ENCODE measurements at places on chromosomes 16 and 17. TPM values are rescaled to one million over a fixed set of nuclear protein-coding genes. Genes with fewer than 3 reads are reported as not detected.

Gene CLEC3A
- total RNA-seq: not detected

Gene SLC5A11
- 0.66 TPM for total RNA-seq

Gene NRN1L
- total RNA-seq: not detected

Gene TP53TG3
- total RNA-seq: 0.57 TPM

Gene CAPNS2
- total RNA-seq: not detected

Gene ETV4
- total RNA-seq: 51.3 TPM

Gene APRT
- total RNA-seq: 377 TPM

Gene MRPL28
- total RNA-seq: 137 TPM

Gene KRT17
- total RNA-seq: 1.2 TPM

Gene GP1BA
- total RNA-seq: not detected

Gene DPEP1
- 1.5 TPM for total RNA-seq

Gene BCAR1
- 82.8 TPM for total RNA-seq

Gene MEIOC
- 2.9 TPM for total RNA-seq

Gene KRT27
- total RNA-seq: not detected

Gene HBQ1
- 6.6 TPM for total RNA-seq

Gene CDRT4
- 2.6 TPM for total RNA-seq

Gene USP43
- 4.5 TPM for total RNA-seq

Gene UTP18
- total RNA-seq: 78.2 TPM

Gene C16orf46
- total RNA-seq: 0.78 TPM

Gene PTGES3L
- total RNA-seq: 0.84 TPM

Gene KRT25
- total RNA-seq: not detected

Gene TEX14
- total RNA-seq: not detected

Gene YPEL2
- total RNA-seq: 3.3 TPM

Gene TRPV3
- 0.37 TPM for total RNA-seq

Gene CSH2
- total RNA-seq: not detected

Gene IRX3
- 3.2 TPM for total RNA-seq

Gene PROCA1
- 2.2 TPM for total RNA-seq

Gene PERCC1
- total RNA-seq: not detected

Gene SP6
- 3.0 TPM for total RNA-seq

Gene ARHGAP44
- 3.1 TPM for total RNA-seq

Gene TSPAN10
- total RNA-seq: 5.0 TPM

Gene PRR11
- 45.6 TPM for total RNA-seq
